ENCODE measurements at places on chromosomes 6 and 20.

GRCh38 chr20:50394569-50394968 lies 115.6 kb upstream of the PTPN1 start:
- DNase-seq, result no peak

GRCh38 chr6:116513224-116513875 lies 1.9 kb downstream of the CALHM5 start:
- no peak for DNase-seq

- no peak for DNase-seq
These were observed 73.0 kb upstream of the HMGN3 start for GRCh38 chr6:79307321-79308036.

GRCh38 chr6:43773050-43773979 lies 3.3 kb downstream of the VEGFA start:
- DNase-seq, result peak; percentile 82

DNA sequence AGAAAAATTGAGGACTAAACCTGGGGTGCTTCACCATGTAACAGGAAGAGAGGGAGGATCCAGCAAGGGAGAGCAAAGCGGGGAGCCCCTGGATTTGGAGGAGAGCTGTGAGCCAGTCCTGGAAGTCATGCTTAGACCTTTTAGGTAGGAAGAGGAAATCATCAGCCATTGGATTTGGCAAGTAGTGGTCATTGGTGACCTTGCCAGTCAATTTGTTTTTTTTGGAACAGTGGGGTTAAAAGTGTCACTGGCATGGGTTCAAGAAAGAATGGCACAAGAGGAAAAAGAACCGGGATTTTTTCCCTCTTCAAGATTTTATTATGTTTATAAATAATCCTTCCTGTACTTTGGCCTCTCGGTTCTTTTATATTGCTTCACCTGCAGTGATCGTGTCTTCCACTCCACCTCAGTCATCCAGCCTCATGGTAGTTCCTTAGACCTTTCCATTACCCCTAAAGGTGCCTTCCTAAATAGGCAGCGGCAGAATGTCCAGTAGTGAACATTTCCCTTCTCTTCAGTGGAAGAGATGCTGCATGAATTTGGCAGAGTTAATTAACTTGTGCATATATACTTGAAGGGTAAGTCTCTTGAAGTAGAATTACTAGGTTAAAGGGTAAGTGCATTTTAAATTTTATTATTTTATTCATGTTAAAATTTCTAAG lies 124.7 kb downstream of the QKI start:
- DNase-seq, result no peak

- DNase-seq, result peak; percentile 45
These were observed 7.0 kb upstream of the UBE2J1 start for GRCh38 chr6:89359561-89359960.

GRCh38 chr20:10634683-10635411 lies 39.0 kb downstream of the JAG1 start:
- DNase-seq, result no peak

- peak; percentile 62 for DNase-seq
These were observed 36.9 kb upstream of the TRAF3IP2 start for GRCh38 chr6:111642463-111643158.

- no peak for DNase-seq
These were observed 328.1 kb downstream of the ARHGAP18 start for GRCh38 chr6:129381885-129382284.

DNA sequence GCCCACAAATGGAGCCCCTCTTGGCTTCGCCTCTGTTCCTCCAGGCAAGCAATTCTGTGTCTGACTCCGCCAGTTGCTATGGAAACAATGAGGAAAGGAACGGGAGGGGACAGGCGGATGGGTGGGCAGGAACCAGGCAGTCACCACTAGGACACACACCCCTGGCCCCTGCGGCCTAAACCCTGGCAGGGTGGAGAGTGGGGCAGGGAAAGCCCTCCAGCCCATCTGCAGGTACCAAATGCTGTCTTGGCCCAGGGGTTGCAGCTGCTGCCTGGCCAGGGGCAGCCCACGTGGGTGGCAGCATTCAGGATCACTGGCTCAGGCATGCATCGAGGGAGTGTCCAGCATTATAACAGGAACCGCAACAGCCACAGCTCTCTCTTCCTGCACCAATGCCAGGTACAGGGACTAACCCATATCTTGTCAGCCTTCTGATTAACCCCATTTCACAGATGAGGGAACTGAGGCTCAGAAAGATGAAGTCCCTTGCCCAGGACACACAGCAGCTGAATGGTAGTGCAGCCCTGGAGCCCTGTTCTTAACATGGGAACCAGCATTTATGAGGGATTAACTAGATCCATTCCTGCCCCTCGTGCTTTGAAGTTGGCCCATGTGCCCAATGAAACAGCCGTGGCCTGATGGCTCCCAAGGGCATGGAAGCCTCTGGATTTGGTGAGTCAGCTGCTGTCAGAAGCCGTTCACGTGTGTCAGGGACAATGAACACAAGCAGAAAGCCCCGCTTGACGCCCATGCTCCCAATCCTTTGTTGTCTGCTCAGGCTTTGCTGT lies 66.3 kb downstream of the NOL4L start:
- no peak for DNase-seq

- no peak for DNase-seq
These were observed 80.2 kb upstream of the OPRM1 start for GRCh38 chr6:153958860-153959259.

DNA sequence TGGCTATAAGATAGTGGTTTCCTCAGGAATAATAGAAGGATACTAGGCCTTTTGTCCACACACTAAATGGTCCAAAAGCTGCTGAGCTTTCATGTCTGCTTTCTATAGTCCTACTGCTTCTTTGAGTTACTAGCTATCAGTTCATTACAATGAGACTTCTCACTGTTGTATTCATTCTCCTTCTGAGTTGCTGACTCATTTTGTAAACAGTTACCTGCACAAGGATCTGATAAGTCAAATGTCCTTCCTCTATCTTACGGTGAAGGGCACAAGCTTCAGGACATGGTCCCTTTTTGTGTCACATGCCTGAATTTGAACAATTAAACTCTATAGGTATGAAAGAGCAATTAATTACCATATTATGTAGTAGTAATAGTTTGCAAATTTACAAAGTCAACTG lies 90.5 kb downstream of the MAN1A1 start:
- DNase-seq, result no peak

- DNase-seq, result no peak
These were observed 194.0 kb downstream of the PKHD1 start for GRCh38 chr6:51893366-51893765.

DNA sequence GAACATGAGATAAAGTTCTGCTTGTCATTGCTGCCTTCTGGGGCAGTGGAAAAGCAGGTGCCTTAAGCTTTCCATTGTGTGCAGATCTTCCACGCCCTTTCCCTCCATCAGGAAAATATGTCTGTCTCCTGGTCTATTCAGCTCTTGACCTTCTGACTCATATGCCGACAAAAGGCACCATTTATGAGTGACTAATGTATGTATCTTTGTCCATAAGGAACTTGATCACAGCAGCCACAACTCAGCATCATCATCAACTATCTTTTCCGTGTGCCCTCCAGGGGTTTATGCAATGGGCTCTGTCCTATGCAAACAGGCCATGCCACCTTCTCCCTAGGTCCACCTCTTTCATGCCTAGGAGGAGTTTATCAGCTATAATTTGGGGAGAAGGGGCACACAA lies 102.7 kb upstream of the QKI start:
- DNase-seq, result no peak

- DNase-seq, result no peak
These were observed 1.5 kb upstream of the CITED2 start for GRCh38 chr6:139376017-139376330.

GRCh38 chr20:57205606-57206219 lies 60.7 kb downstream of the BMP7 start:
- no peak for DNase-seq

GRCh38 chr6:144544266-144544830 lies 259.2 kb downstream of the UTRN start:
- no peak for DNase-seq

- no peak for DNase-seq
These were observed 82.1 kb upstream of the SIRPA start for GRCh38 chr20:1813101-1813529.

DNA sequence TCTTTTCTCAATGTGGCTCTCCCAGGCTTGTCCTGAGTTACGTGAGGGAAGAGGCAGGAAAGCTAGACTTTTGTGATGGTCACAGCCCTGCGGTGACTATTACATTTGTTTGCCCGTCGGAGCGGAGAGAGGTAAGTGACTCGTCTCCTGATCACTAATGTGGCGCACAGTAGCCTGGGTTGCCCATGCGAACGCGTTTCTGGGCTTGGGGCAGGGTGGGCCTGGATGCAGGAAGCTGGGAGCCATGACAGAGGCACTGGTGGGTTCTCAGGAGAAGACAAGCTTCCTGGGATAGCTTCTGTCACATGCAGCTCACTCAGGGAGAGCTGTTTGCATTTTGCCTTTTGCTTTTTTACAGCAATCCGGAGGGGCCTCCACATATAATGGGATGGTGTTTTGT lies 60.6 kb downstream of the IGF2R start:
- DNase-seq, result no peak

GRCh38 chr20:43972692-43973091 lies 58.0 kb downstream of the TOX2 start:
- no peak for DNase-seq

- DNase-seq, result no peak
These were observed 4.2 kb downstream of the GPR31 start for GRCh38 chr6:167153521-167153959.

GRCh38 chr20:15895560-15896084 lies 677.6 kb downstream of the KIF16B start:
- no peak for DNase-seq

DNA sequence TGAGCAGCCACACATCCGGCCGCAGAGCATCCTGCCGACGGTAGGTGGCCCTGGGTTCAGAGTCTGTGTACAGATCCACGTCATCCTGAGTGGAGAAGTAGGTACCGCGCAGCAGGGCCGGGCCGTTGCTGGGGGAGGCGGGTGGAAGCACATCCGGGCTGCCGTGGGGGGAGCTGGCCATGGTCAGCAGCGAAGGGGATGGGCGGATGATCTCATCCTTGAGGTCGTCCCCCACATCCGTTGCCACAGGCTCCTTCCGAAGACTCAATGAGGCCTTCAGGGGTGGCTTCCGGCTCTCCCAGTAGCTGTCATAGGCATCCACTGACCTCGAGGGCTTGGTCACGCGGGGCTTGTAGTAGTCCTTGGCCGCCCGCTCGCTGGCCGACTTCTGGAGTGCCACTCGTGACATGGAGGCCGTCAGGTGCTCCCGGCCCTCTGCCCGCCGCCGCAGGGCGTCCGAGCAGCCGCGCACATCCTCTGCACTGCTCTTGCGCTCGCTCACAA lies 9.2 kb downstream of the SPATA2 start:
- DNase-seq, result no peak

DNA sequence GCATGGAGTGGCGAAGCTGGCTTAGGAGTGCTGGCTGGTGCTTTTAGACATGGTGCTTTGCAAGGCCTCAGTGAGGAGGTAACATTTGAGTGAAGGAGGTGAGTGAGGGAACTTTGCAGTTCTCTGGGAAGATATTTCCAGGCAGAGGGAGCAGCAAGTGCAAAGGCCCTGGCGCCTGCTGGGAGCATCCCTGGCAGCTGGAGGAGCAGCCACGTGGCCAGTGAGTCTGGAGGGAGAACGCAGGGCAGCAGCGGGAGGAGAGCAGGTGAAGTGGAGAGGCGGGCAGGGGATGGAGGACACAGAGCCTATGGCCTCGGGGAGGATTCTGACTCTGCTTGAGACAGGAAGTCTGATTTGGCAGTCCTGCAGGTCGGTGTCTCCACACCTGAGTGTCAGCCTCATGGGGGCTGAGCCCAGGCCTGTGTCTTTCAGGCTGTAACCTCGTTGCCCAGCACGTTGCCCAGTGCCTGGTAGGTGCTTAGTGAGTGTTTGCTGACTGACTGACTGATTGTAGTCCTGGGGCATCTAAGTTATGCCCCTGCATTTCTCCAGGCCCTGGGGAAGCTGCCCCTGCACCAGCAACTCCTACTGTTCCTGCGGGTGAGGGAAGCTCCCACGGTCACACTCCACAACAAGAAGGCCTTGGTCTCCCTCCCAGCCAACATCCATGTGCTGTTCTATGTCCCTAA lies 11.0 kb upstream of the BPIFB4 start:
- DNase-seq, result no peak

DNA sequence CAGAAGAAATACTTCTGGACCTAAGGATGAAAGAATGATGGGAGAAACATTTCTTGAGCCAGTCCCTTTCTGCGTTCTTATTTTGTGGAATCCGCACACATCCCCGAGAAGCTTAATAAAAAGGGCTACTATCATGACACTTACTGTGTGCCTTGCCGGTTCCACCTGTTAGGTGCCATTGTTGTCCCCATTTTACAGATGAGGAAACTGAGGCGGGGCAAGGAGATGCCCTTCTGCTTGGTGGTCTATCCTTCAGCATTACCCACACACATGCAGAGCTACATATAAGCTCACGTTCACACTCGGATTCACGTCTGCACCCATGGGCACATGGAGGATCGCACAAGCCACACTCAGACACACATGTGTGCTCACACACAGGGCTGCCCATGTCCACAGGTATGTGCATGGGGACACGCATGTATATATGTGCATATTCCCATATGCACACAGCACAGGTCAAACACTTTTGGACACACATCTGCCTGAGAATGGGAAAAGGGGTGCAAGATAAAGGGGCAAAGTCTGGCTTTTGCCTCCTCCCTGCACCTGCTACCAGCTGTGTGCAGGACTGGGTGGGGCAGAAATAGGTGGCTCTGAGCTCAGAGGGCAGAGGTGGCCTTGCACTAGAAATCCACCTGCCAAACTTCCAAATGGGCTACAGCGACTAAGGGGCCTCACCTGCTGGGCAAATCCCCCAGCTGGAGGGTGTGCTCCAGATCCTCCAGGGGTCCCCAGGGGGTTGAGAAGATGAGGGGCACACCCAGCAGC lies 30.5 kb upstream of the ADA start:
- DNase-seq, result no peak

DNA sequence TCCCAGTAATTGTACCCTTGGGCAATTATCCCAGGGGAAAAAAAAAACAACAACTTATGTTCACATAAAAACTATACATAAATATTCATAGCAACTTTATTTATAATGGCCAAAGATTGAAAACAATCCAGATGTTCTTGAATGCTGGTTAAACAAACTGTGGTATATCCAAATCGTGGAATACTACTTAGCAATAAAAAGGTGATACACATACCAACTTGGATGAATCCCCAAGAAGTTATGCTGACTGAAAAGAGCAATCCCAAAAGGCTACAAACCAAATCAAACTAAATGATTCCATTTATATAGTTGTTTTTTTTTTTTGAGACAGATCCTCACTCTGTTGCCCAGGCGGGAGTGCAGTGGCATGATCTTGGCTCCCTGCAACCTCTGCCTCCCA lies 129.7 kb downstream of the QRSL1 start:
- DNase-seq, result no peak

GRCh38 chr6:131383421-131384411 lies 189.3 kb upstream of the ARG1 start:
- DNase-seq, result no peak

All from HuH-7 (cell line).